ENCODE measurements at places on chromosomes 13 and 19.
A peak's percentile ranks its signal among the peaks of the same experiment; 100 is the strongest.

DNA sequence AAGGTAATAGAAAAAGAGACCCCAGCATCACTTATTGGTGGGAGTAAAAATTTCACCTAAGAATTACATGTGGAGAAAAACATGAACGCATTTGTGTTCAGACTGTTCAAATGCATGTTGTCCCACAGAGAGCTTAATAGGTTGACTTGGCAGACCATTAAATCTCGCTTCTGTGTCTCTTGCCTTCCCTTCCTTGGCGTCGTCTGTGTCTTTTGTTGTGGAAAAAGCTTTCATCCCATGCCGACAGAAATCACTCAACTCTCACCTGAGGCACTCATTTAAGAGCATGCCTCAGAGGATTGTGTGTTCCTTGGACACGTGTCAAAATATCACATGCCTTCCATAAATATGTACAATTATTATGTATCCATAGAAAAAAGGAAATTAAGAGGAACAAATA, 24.4 kb upstream of the CACNA1A start:
- DNase-seq: no peak

DNA sequence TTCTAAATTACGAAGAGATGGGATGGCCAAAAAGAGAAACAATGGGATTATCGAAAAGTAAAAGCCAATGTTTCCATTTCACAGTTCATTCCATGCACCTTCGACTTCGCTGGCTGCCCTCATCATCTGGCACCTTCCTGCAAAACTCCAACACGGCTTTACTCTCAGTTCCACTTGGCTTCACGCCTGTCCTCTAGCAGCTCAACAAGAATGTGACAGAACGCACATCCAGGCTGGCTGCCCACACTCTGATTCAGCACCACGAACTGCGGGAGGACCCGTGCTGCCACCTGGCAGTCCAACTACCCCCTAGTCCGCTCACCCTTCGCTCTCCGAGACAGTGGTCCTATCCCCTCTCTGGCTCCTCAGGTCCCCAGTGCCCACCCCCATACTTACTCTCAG, 11.7 kb downstream of the ATP7B start:
- no peak for DNase-seq

GRCh38 chr13:79466872-79467271, 14.1 kb upstream of the NDFIP2 start:
- DNase-seq: no peak

DNA sequence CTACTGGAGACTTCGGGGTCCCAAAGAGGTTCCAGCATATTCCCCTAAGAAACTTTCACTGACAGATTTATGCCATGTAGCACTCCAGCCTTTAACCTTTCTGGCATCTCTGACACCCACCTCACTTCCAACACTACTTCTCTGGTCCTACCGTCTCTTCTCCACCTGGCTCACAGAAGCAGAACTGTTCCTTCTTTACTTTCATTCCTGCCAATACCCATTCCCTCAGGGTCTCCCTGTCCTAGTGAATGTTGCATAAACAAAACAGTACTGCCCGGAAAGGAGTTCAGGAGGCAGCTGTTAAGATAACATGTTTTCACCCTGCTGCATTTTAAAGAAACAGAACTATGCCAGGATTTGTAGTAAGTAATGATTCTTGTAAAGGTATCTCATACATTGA, 136.0 kb upstream of the MIR17HG start:
- no peak for DNase-seq

GRCh38 chr19:5445561-5446055, 9.6 kb upstream of the ZNRF4 start:
- DNase-seq: no peak

DNA sequence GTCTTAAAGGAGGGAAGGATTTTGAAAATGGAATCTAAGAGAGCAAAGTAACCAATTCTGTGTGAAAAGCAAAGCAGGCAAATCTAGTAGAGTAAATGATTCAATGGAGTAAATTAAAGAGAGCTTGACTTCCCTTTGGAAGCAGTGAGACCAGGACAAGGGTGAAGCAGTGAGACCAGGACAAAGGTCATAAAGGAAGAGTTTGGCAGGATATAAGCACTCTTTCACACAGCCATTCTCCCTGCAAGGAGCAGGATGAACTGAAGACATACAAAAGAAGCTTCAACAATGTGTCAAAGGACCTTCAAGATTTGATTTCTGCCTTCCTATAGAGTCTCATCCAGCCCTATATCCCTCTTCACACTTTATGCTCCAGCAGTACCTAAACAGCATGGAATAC, 123.8 kb downstream of the ENOX1 start:
- no peak for DNase-seq

DNA sequence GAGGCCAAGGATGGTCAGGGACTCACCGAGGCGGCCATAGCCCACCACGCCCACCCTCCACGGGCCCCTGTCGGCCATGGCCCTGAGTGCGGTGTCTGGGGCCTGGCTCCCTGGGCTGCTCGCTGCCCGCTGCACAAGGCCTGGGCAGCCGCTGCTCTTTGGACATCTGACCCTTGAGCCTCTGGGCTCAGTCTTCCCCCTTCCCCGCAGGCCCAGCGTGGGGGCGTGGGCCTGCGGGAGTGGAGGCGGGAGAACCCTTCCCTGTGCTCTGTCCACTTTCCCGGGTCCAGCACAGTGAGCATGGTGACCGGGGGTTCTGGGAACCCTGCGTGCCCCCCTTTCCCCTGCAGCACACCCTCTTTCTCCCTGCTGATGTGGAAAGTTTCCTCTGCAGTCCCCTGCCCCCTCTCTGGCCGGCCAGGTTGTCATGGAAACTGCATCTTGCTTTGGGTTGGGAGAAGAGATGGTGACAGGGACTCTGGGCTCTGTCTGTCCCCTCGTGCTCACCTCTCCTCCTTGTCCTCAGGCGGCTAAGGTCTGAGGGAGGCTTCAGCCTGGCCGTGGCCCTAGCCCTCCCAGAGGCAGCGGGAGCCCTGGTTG, at the start of gene ASPDH:
Gene ASPDH (minus strand): TSS at position 168 of the 600 bp plus-strand sequence. CDS start 90 bp downstream, at position 78.
- no peak for DNase-seq

- DNase-seq: no peak
Observed at GRCh38 chr13:32866921-32867320, 149.3 kb upstream of the KL start.

DNA sequence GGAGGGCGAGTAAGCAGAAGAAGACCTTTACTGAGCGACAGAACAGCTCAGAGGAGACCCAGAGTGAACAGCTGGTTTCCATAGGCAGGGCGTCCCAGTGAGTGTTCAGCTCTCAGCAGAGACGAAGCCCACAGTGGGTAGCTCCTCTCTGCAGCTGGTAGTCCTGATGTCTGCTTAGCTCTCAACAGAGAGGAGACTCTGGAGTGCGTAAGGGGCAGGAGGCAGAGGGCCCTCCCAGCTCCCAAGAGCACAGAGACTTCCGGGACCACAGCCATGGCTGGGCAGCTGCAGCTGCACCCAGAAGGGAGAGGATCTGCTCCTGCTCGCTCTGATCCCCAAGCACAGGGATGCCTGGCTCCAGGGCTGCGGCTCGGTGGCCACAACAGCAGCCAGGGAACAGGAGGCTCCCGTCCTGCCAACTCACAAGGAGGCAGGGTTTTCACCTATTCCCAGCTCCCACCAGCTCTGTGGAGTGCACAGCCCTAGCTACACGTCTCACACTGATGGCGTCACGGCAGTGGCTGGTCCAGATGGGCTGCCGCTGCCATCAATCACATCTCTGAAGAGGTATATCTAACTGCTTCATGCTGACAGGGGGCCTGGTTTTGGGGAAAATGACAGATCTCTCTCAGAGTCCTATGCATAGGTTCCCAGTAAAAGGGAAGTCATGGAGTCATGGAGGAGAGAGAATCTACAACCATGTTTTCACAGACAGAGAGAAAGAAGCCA, 2660.1 kb upstream of the PCDH20 start:
- no peak for DNase-seq

- DNase-seq: no peak
Observed at GRCh38 chr13:41428155-41428554, 29.2 kb upstream of the RGCC start.

GRCh38 chr13:91017669-91018053, 329.8 kb upstream of the MIR17HG start:
- DNase-seq: no peak

DNA sequence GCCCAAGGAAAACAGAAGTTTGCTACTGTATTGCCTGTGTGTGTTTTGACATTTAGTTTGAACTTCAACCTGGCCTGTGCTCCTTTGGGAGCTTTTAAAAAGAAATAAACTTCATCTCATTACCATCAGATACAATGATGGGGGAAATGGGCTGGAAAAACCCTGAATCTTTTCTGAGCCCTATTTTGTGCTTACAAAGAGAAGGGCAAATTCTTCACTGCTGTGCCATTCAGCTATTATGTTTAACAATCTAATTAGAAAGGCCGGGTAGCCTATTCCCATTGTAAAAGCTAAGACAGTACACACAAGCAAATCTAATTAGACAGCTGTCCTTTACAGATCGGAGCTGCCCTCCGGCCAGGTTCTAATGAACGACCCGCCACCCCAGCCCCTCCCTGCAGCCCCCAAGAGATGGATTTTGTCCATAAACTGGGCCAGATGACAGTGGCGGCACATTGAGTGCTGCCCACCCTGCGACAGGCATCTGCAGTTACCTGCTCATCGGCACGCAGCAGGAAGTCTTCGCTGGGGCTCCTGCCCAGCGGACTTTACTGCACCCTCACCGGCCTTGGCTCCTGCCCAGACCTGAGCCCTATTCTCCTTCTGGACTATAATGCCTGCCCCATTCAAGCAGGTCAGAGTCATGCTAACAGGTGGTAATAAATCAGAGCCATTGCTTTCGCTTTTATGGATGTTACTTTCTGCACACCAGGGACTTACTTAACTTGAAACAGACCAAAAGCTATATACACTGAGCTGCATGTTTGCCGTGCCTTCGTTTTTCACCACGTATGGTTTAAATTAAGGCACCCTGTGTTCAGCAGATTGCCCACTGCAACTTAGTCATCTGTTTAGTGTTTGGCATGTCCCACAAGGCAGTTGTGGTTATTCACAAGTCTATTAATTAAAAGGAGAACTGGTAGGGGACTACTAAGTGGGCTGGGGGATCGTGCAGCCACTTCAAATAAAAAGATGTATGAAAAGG, 549.6 kb downstream of the FGF9 start:
- no peak for DNase-seq

DNA sequence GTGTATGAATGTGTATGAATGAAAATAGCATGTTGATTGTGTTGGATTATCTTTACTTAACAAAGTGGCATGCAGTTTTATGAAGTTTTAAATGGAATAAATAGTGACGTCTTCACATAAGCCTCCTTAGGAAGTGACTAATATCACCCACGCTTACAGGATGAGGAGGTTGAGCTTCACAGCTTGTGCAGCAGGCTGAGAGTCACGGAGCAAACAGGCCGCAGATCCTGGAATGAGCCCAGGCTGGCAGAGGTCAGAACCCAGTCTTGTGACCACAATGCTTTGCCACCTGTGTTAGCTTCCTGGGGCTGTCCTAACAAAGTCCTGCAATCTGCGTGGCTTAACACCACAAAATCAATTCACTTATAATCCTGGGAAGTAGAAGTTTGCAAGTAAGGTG, 20.8 kb downstream of the LAIR2 start:
- DNase-seq: no peak

- DNase-seq: peak; percentile 33
Observed at GRCh38 chr13:41652735-41653361, 195.5 kb downstream of the RGCC start.

- no peak for DNase-seq
Observed at GRCh38 chr19:13935765-13936510, 2.3 kb downstream of the PODNL1 start.

DNA sequence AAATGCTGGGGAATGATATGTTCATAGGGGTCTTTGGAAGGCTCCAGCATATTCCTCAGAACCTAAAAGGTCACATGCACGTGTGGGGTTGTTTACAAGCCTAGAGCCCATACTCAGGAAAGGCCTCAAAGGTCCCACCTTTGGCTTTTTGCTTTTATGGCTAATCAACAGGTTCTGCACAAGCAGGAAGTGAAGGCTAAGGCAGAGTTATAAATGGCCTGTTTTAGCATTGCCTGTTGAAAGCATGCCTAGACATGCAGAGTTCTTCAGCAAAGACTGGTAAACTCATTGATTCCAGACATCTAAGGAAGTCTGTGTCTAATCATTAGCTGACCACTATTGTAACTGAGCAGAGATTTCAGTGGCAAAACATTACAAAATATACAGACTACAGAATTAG, 198.3 kb downstream of the KCNRG start:
- DNase-seq: no peak

DNA sequence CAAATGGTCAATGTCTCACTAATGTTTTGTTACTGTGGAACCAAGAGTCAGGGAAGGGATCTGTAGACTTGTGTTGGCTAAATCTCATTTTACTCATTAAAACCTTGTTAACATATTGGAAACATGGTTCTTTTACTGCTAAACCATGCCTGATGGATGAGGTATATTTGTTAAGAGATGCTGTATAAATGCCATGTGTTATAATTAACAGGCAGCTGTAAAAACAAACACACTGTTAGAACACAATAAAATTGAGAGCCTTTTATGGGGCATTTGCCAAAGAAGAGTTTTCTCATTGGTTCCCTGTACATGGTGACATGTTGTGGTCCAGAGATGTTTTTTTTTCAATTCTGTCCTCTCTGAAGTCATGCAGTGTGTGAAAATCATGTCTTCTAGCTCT, 121.9 kb downstream of the ESD start:
- no peak for DNase-seq

- no peak for DNase-seq
Observed at GRCh38 chr13:84934911-84935310, 864.3 kb downstream of the SLITRK6 start.

- DNase-seq: no peak
Observed at GRCh38 chr19:46113726-46114125, 10.8 kb downstream of the IGFL3 start.

- no peak for DNase-seq
Observed at GRCh38 chr13:94641409-94641941, 39.8 kb downstream of the GPR180 start.

DNA sequence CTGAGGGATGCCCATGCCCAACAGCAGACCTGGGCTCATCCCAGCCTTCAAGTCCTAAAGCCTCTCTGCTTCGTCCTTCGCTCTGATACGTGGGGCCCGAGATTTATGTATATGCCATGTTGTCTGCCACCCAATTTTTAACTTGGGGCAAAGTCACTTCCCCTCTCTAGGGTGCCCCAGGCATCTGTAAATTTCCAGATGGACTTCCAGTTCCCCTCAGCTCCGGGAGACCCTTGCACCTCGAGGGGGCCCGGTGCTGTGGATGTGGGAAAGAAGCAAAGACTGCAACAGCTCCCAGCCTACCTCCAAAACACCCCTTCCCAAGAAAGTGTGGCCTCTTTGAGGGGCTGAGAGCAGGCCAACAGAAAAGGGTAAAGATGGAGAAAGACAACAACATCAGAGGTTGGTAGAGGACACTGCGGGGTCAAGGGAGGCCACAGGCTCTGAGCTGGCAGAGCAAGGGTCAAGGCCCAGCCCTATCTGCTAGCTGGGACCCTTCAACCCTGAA, 97.4 kb downstream of the STK24 start:
- DNase-seq: no peak

DNA sequence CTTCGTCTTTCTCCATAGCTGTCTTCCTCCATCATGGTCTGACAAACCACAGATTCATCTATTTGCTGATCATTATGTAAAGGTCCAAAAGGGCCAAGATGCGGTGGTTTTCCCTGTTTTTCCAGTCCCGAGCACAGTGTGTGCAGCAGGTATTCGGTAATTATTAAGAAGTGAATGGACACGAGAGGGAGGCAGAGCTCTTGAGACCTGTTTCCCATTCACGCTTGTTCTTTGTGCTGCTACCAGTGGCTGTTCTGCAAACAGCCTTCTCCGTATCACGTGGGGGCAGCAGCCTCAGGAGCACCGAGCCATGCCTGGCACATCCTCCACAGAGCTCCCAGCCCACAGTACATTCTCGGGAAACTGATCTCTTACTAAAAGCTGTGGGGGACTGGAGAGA, 50.3 kb downstream of the CCDC70 start:
- DNase-seq: no peak

GRCh38 chr13:110237875-110238817, 68.8 kb downstream of the COL4A1 start:
- no peak for DNase-seq
